ENCODE measurements at places on chromosomes 1 and 21.

DNA sequence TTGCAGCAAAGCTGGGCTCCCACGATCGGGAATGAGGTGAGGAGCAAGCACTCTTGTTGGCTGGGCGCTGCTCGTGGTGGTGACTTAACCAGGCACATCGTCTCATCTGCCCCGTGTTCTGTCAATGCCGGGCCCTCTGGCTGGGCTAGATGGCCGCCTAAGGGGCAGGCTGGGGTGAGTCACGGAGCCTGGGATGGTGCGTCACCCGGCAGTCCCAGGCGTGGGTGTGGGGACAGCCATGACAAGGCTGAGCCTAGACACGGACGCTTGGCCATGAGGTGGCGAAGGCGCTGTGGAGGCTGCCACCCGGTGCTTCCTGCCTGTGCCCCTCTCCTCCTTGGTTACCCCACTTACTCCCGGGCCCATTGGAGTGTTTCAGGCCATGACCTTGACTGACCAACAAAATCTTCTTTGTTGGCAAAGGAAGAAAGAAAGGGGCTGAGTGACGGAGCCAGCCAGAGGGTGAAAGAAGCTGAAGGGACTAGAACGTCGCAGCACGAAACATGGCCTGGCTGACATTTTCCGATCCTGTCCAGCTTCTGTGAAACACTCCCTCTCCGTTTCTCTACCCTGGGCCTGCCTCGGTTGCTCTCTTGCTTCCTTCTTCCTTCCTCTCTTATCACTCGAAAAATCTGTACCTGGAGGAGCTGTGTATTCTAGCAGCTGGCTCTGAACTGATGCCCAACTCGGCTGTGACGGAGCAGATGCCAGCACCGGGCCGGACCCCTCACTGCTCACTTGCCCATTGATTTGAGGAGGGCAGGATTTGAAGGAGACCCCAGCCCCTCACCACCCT, 596 bp downstream of the CD247 start:
- peak; percentile 86 for DNase-seq

DNA sequence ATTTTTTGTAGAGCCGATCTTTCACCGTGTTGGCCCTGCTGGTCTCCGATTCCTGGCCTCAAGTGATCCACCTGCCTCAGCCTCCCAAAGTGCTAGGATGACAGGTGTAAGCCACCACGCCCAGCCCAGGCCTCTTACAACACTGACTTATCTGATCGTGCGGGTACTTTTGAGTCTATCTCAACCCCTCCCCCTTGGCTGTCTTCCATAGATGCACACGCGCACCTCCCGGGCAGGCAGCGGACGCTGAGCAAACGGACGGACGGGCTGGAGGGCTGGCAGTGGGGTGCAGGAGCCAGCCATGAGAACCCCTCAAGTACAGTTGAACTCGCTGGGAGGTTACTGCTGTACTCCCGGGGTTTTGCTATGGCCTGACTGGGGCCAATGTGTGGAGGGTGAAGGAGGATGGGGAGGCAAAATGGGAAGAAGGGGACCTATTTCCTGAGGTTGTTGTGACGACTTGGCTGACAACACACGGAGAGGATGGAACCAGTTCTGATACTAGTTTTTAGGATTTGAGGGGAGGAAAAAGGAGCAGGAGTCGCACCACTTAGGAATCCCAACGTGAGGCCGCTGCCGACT, 959 bp downstream of the CD58 start:
- DNase-seq = no peak

- DNase-seq = no peak
These were observed 104.8 kb upstream of the ATP1A1 start for GRCh38 chr1:116268211-116268610.

DNA sequence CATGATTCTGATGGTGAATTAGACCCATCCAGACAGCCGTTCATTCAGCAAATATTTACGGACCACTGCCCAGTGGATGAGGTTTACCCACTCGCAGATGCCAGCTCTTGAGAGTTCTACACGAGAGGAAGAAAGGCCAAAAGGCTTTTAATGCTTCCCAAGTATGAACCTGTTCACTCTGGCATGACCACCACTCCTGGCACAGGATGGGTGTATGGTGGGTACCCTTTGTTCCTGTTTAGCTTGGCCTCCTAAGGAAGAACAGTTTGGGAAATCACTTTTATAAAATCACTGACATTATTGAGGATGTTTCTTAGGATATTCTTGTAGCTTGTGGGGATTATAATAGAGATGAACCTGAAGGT, 67.2 kb downstream of the HMGB4 start:
- DNase-seq = no peak

DNA sequence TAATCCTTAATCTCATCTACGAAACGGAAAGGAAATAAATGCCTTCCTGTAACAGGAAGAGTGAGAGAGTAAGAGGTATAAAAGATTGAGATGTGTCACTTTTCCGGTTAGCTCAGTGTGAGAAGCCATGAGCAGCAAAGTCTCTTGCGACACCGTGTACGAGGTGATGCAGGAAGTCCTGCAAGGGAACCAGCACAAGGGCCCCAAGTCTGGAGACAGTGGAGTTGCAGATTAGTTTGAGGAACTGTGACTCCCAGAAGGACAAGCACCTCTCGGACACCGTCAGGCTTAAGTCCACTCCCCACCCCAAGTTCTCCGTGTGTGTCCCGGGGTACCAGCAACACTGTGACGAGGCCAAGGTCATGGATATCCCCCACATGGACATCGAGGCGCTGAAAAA, 592.3 kb upstream of the ADGRL2 start:
- no peak for DNase-seq

- peak; percentile 64 for DNase-seq
These were observed at the start of gene C1orf198 for GRCh38 chr1:230867903-230868735. C1orf198 (minus strand) TSS chr1:230868521; CDS start chr1:230868512, 9 bp downstream.

- no peak for DNase-seq
These were observed 7.3 kb upstream of the SERINC2 start for GRCh38 chr1:31405578-31406245.
